Endodermal cell (in vitro differentiated cells): ENCODE measurements at places on chromosomes 4 and X. TPM values are rescaled to one million over a fixed set of nuclear protein-coding genes. Genes with fewer than 3 reads are reported as not detected.

The BEND2 gene
- total RNA-seq, result not detected in 3 replicates

The MAGEE1 gene
- 4.4 to 10.9 TPM (median 9.6 TPM) in 3 replicates for total RNA-seq

The HOPX gene
- total RNA-seq, result 0.18 TPM in 1 of 2 replicates, not detected in the other

The SULT1E1 gene
- not detected in 3 replicates for total RNA-seq

The VSIG4 gene
- not detected in 3 replicates for total RNA-seq

GRCh38 chrX:72045552-72046277 is 86.0 kb downstream of the RTL5 start:
- no peaks in the 10 kb centered on the region for H3K36me3 ChIP-seq
- no peaks in the 10 kb centered on the region for H3K27me3 ChIP-seq
- no peak overlapping the region for H3K27ac ChIP-seq

DNA sequence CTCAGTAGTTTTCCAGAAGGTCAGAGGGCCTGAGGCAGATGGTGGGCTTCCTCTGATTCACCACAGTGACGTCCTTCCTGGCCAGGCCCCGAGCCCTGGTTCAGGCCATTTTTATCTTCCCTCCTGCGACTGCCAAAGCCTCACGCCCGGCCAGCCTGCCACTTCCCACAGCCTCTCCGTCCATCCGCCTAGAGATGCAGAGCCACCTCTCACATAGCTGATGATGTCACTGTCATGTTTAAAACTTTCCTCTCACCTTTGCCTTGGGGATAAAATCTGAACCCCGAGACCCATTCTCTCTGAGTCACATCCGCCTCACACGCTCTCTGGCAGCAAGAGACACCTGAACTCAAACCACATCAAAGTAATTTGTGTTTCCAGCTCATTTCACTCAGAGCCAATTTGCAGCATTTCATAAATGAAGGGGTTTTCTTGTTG is 175.3 kb downstream of the QDPR start:
- no peak for DNase-seq
- no peaks in the 10 kb centered on the region for H3K4me1 ChIP-seq
- no peak overlapping the region for H3K27ac ChIP-seq

DNA sequence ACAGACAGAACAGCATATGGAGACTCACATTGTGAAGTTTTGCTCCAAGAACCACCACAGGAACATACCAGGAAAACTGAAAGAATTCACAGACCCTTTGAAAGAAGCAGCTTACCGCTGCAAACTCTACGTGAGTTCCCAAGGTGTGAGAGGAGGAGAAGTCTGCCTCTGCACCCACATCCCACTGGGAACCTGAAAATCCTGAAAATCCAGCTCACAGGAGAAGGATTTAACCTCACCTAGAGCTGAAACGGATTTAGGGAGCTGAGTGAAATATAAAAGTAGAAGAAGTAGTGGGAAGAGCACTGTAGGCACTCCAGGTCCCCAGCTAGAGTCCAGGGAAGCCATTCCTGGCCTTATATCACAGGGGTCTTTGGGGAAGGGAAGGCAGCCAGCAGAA is 80.0 kb downstream of the FHIP1A start:
- no peak overlapping the region for H3K4me3 ChIP-seq
- H3K4me1 ChIP-seq, result no peaks in the 10 kb centered on the region
- H3K27me3 ChIP-seq, result no peaks in the 10 kb centered on the region
- H3K27ac ChIP-seq, result no peak overlapping the region

DNA sequence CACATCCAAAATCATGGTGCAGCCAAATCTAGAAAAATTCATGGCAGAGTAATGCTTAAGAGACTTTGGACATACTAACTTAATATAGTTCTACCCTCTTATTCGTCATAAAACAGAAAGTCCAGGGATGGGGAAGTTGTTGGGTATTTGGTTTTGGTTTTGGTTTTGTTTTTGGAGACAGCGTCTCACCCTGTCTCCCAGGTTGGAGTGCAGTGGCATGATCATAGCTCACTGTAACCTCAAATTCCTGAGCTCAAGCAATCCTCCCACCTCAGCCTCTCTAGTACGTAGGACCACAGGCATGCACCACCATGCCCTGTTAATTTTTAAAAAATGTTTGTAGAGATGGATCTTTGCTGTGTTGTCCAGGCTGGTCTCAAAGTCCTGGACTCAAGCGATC is 271.8 kb upstream of the TENM3 start:
- H3K36me3 ChIP-seq, result no peaks in the 10 kb centered on the region
- H3K27me3 ChIP-seq, result no peaks in the 10 kb centered on the region
- DNase-seq, result no peak

DNA sequence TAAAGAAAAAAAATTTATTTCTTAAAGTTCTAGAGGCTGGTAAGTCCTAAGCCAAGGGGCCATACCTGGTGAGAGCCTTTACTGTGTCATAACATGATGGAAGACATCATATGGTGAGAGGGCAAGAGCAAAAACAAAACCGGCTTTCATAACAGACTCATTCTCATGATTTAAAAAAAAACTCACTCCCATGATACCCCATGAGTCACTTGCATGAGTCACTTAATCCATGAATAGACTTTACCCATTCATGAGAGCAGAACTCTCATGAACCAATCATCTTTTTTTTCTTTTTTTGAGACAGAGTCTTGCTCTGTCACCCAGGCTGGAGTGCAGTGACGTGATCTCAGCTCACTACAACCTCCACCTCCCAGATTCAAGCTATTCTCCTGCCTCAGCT is 369.7 kb upstream of the DIAPH2 start:
- no peaks in the 10 kb centered on the region for H3K36me3 ChIP-seq
- H3K27me3 ChIP-seq, result no peaks in the 10 kb centered on the region
- H3K27ac ChIP-seq, result no peak overlapping the region
- H3K4me1 ChIP-seq, result no peaks in the 10 kb centered on the region

DNA sequence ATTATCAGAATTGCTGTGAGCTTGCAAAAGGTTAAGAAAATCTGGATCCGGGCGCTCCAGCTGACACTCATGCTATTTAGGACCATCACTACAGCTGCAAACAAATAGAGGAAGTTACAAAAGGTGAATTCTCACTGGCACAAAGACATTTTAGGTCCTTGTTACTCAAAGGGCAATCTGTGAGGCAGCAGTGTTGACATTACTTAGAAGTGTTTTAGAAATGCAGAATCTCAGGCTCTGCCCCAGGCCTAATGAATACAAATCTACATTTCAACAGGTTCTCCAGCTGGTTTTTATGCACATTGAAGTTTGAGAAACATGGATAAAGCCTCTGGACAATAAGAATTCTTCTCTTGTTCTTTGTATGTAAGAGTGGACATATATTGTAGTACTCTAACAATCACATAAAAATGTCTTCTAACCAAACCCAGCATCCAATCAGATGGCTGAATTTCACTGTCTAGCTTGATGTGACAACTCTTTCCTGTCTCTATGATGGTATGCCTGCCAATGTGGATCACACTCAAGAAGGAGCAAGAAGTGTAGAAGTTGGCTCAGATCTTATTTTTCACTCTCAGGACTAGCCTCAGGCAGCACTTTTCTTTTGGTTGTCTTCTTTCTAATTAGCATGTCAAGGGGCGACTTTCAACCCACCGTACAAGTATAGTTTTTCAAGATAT is 18.8 kb downstream of the SLC7A11 start:
- H3K4me3 ChIP-seq, result no peak overlapping the region
- no peaks in the 10 kb centered on the region for H3K36me3 ChIP-seq
- H3K4me1 ChIP-seq, result peaks cover 3% of the 10 kb centered on the region
- H3K27me3 ChIP-seq, result no peaks in the 10 kb centered on the region
- DNase-seq, result no peak
- H3K27ac ChIP-seq, result peak overlapping the region; percentile 39

GRCh38 chrX:126967225-126967624 is 147.7 kb downstream of the PRR32 start:
- DNase-seq, result no peak
- H3K27me3 ChIP-seq, result no peaks in the 10 kb centered on the region
- no peaks in the 10 kb centered on the region for H3K4me1 ChIP-seq
- no peaks in the 10 kb centered on the region for H3K36me3 ChIP-seq
- no peak overlapping the region for H3K27ac ChIP-seq
- H3K4me3 ChIP-seq, result no peak overlapping the region

DNA sequence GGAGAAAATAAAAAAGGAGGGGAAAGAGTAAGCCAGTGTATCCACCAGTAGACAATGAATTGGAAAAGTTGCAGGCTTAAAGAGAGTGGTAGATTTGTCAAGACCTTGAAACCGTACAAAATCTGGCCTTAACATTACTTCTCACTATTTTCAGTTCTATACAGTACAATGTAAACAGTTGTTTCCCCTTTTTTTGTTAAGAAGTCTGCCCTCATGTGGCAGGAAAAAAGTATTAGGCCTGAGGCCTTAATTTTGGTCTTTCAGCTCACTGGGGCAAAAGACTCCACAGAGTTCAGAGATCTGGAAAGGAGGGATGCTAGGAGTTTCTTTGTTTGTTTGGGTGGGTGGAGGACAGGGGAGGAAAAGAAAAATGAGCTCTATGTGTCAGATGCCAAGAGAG is 92.8 kb upstream of the CCDC160 start:
- H3K36me3 ChIP-seq, result no peaks in the 10 kb centered on the region
- H3K27ac ChIP-seq, result no peak overlapping the region
- no peak for DNase-seq
- H3K4me3 ChIP-seq, result no peak overlapping the region
- no peaks in the 10 kb centered on the region for H3K27me3 ChIP-seq

- no peaks in the 10 kb centered on the region for H3K36me3 ChIP-seq
- no peak overlapping the region for H3K4me3 ChIP-seq
- H3K27me3 ChIP-seq, result no peaks in the 10 kb centered on the region
- no peak overlapping the region for H3K27ac ChIP-seq
- no peak for DNase-seq
Measured at GRCh38 chrX:119105826-119106225, 21.8 kb downstream of the KIAA1210 start.

GRCh38 chrX:39335513-39336235 is 534.4 kb downstream of the MID1IP1 start:
- no peaks in the 10 kb centered on the region for H3K27me3 ChIP-seq
- H3K4me3 ChIP-seq, result no peak overlapping the region
- H3K27ac ChIP-seq, result no peak overlapping the region
- DNase-seq, result no peak
- no peaks in the 10 kb centered on the region for H3K4me1 ChIP-seq

- H3K4me3 ChIP-seq, result no peak overlapping the region
- no peaks in the 10 kb centered on the region for H3K36me3 ChIP-seq
- no peak for DNase-seq
- H3K27me3 ChIP-seq, result no peaks in the 10 kb centered on the region
- no peak overlapping the region for H3K27ac ChIP-seq
- H3K4me1 ChIP-seq, result no peaks in the 10 kb centered on the region
Measured at GRCh38 chr4:153148791-153149190, 55.5 kb upstream of the TRIM2 start.

- DNase-seq, result no peak
- H3K27me3 ChIP-seq, result no peaks in the 10 kb centered on the region
- no peaks in the 10 kb centered on the region for H3K4me1 ChIP-seq
- H3K4me3 ChIP-seq, result no peak overlapping the region
Measured at GRCh38 chr4:185999207-185999606, 69.7 kb upstream of the TLR3 start.

GRCh38 chr4:24801136-24801855 is 5.9 kb downstream of the SOD3 start:
- H3K27ac ChIP-seq, result no peak overlapping the region
- H3K4me3 ChIP-seq, result no peak overlapping the region
- H3K27me3 ChIP-seq, result peaks cover 70% of the 10 kb centered on the region
- no peak for DNase-seq

DNA sequence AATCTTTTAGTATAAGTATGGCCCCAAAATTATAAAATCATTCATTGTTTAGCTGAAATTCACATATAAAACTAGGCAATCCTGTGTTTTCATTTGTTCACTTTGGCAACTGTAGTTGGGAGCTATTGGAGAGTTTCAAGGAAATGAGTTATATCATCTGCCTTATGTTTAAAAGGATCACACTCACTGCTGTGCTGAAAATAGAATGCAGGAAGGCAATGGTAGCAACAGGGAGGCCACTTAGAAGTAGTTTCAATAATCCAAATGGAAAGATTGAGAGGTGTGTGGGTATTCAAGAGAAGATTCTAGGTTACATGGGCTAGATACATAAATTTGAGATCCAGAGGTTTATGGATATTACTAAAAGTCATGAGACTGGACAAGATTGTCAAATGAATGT is 184.9 kb downstream of the PDGFC start:
- no peaks in the 10 kb centered on the region for H3K27me3 ChIP-seq

DNA sequence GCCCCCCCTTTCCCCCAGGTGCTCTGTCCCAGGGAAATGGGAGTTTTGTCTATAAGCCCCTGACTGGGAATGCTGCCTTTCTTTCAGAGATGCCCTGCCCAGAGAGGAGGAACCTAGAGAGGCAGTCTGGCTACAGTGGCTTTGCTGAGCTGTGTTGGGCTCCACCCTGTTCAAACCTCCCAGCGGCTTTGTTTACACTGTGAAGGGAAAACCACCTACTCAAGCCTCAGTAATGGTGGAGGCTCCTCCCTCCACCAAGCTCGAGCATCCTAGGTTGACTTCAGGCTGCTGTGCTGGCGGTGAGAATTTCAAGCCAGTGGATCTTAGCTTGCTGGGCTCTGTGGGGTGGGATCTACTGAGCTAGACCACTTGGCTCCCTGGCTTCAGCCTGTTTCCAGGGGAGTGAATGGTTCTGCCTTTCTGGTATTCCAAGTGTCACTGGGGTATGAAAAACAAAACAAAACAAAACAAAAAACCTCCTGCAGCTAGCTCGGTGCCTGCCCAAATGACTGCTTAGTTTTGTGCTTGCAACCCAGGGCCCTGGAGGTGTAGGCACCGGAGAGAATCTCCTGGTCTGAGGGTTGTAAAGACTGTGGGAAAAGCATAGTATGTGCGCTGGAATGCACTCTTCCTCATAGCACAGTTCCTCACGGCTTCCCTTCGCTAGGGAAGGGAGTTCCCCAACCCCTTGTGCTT is 41.7 kb downstream of the ITM2A start:
- DNase-seq, result peak; percentile 65
- no peaks in the 10 kb centered on the region for H3K27me3 ChIP-seq
- H3K36me3 ChIP-seq, result no peaks in the 10 kb centered on the region

DNA sequence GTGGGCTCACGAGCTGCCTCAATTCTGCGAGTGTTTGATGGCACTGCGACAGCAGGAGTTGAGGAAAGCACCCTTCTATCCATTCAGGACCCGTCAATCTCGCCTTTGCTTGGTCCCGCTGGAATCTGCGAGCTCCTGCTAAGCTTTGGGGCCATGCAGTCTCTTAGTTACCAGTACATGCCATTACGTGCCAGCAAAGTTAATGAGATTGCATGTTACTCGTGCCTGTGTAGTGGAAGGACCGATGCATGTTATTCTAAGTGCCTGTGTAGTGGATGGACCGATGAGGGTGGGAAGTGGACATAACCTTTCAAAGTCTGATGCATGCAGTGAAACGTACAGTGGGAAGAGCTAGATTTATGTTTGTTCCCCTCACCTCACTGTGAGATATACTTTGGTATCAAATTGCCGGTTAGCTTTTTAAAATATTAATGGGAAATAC is 569 bp downstream of the RPS3A start:
- DNase-seq, result no peak
- H3K4me3 ChIP-seq, result peak overlapping the region; percentile 100
- H3K27me3 ChIP-seq, result no peaks in the 10 kb centered on the region
- peaks cover 49% of the 10 kb centered on the region for H3K36me3 ChIP-seq
- peaks cover 5% of the 10 kb centered on the region for H3K4me1 ChIP-seq
